Glomerular endothelial cell (primary cell): ENCODE measurements at places on chromosomes 4 and X. TPM values are rescaled to one million over a fixed set of nuclear protein-coding genes. Genes with fewer than 3 reads are reported as not detected.

- DNase-seq = no peak
Observed at GRCh38 chr4:159248384-159249178, 145.7 kb downstream of the RAPGEF2 start.

DNA sequence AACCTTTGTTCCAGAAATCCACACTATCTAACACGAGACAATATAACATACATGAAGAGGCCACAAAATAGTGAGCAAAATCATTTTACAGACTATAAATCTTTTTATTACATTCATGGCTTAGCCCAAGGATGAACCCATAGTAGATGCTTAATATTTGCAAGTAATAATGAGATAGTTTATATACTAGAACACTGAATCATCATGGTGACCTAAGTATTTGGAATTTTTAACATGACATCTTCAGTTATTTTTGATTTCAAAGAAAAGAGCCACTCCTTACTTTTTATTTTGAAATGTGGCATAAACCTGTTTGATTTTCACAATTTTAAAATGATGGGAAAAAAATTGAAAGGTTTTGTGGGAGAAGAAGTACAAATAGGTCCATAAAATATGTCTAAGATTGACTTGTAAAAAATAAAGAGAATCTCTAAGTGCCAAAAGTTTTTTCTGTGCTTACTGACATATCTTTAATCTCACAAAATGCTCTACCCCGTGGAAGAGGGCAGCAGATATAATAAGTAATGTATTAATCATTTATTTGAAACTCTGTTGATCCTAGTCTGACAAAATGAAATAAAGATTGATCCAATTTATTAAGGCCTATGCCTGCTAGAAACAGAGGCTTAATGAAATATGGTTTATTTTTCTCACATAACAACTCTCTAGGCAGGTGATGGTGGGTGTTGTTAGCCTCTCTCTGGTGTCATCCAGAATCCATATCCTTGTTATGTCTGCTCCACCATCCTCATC is 224.5 kb upstream of the CENPE start:
- no peak for DNase-seq

DNA sequence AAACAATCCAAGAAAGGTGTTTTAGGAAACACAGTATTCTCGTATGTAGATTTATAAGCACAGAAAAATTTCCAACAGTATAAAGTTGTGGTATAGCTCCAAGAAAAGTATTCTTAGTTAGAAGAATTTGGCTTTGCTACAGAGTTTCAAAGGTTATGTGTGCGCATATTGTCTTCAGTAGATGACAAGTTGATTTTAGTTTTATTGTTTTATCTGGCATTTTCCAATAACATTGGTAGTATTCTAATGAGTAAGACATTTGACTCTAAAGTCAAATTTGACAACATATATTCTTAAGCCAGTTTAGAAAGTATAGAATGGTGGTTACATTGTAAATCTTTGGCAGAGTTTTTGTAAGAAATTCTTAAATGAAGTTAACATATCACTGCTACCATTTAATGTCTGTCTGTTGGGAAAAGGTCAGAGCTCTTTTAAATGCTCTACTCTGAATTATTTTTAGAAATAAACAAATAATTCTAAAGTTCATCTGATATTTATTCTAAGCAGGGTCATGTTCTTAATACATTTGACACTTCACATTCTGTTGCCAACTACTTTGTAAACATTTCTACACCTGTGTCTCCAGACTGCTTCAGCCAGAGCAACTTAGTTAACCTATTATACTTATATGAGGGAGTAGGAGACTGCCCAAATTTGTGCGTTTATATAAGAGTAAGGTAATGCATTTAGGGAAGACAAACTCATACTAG is 30.0 kb downstream of the CLCN3 start:
- no peak for DNase-seq

The PYURF gene
- 76.5 and 83.1 TPM in 2 replicates for total RNA-seq

- no peak for DNase-seq
Observed at GRCh38 chr4:108744307-108744706, 18.5 kb downstream of the ETNPPL start.

The HTN1 gene
- total RNA-seq = not detected in 2 replicates

- no peak for DNase-seq
Observed at GRCh38 chrX:129561453-129561852, 21.4 kb downstream of the OCRL start.

- DNase-seq = no peak
Observed at GRCh38 chr4:26083987-26084386, 170.0 kb downstream of the SMIM20 start.

DNA sequence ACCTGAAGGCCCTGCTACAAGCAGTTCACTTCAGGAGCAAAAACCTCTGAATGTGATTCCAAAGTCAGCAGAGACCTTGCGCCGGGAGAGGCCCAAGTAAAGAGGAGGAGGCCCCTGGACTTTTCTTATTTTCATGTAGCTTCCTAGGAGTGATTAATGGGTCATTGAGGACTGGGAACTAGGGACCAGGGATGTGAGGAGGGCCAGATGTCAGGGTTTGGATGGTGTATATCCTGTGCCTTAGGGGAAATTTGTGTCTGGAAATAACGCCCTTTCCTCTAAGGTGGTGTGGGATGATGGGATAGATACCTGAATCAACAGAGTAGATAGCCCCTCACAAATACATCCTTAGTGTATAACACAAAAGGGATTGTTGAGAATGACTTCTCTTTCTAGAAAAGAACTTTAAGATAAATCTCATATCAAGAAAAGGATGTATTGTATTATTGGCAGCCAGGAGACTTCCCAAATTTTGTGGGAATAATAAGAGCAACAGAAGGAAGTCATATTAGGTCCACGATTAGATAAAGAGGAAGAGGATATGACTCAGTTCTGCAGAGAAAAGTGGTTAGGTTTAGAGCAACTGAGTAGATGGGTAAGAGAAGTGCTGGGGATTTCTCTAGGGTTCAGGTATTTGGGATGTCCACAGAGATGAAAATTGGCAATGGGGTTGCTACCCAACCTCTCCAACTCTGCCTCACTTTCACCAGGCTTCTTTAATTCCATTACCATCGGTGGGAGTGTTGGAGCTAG is 1.1 kb downstream of the ITGB1BP2 start:
- no peak for DNase-seq

The DCK gene
- 15.3 and 26.8 TPM in 2 replicates for total RNA-seq

The HAND2 gene
- total RNA-seq = not detected in 2 replicates

DNA sequence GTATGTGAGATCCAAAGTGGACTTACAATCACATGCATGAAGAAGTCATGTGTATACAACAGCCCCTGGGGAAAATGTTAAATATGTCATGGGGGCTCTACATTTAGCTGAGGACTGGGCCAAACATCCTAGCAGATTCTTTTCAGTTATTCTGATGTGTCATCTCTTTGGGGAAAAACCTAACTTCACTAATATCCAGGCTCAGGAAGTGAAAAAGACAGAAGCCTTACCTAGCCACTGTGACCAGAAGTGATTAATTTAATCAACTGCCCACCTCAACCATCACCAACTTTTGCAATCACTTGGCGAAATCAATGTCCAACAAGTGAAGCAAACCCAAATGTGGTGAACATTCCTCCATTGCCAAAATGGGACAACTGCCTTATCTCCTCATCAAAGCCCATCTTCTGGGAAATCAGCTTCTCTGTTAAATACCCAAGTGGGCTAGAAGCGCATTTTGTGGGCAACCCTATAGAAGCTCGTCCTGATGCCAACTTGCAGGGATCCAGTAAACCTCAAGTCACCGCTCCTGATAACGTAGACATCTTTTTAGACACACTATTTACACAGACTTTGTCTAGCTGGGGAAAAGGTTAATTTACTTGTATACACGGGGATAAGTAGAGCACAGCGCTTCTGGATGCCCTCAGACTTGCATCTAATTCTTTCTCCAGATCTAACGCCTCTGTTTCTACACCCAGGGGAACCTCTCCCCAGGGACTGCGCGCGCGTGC is 1.4 kb upstream of the HHIP start:
- no peak for DNase-seq

GRCh38 chrX:40912166-40912565 is 173.1 kb upstream of the USP9X start:
- no peak for DNase-seq

- DNase-seq = no peak
Observed at GRCh38 chrX:7139202-7140081, 8.1 kb upstream of the STS start.

- no peak for DNase-seq
Observed at GRCh38 chrX:30215357-30215843, at the start of gene MAGEB2. Gene MAGEB2 (plus strand): TSS chrX:30215563. CDS start chrX:30218581, 3,018 bp downstream.

The CT45A10 gene
- total RNA-seq = not detected in 2 replicates

DNA sequence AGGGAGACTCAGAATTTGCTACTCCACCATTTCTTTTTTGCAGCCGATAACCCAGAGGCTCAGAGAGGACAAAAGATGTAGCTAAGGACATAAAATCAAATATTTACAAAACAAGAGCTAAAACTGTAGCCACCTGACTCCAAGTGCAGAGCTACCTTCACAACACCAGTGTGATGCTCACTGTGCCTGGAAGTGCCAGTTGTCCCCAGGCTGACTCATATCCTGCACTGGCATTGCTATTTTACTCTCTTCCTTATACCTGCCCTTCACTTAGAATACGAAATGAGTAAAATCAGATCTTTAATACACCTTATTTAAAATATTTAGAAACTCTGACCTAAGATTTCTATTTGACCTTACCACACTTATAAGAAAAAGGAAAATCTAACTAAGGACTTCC is 39.5 kb downstream of the SLC7A11 start:
- DNase-seq = no peak

DNA sequence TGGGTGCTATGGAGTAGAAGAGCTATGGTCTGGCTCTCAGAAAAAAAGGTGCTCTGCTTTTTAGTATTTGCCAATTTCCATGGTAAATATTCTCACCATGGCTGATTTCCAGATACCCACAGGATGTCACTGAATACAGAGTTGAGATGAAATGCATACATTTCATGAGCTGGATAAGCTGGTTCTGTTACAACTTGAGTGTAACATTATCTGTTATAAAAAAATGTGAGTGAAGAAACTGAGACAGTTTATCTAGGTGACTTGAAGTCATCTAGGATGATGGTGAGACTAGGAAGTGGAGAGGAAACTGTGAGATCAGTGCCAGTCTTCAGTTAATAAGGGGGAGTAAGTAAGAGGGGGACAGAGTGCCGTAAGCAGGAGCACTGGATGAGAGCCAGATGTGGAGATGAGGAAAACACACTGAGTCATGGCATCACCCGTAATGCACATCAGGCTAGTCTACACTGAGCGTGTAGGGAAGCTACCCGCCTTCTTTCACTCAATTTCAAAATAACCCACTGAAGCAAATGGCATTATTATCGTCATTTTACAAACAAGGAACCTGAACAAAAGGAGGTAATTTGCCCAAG is 5.0 kb downstream of the HPSE start:
- no peak for DNase-seq

The GPM6B gene
- total RNA-seq = 0.06 and 2.9 TPM in 2 replicates

The CLIC2 gene
- 2.2 and 4.0 TPM in 2 replicates for total RNA-seq

The PFKFB1 gene
- not detected in 2 replicates for total RNA-seq
